ENCODE measurements at places on chromosomes 11 and 22.

DNA sequence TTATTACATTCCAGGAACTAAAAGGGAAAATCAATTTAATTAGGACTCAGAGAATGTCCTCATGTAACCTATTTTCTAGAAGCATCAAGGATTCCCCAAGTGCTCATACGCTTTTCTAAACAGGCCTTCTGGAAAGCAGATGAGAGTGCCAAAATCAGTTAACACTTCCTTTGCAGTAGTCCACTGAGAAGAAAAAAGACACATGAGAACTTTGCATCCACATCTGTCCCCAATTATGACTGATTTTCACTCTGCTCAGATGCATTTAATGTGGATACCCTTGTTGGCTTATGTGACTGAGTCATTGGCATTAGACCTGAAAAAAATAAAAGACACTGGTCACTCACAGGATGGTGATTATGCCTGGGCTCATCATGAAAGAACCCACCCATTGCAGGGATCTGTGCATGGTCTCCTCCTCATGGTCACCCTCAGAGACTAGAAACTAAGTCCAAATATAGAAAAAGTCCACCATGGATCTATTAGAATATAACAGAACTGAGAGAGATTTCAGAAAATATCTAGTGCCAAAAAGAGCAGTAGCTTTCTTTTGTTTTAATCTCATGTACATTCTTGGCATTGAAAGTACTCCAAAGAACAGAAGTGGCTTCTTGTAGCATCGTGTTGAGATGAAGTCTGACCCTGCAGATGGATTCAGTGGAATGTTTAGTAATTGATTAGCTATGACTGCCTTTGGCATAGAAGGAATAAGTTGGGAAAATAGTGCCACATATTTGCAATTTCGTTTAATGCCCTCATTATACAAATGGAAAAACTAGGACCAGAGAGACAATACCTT lies 48.8 kb upstream of the FIBIN start:
- no peak for DNase-seq

DNA sequence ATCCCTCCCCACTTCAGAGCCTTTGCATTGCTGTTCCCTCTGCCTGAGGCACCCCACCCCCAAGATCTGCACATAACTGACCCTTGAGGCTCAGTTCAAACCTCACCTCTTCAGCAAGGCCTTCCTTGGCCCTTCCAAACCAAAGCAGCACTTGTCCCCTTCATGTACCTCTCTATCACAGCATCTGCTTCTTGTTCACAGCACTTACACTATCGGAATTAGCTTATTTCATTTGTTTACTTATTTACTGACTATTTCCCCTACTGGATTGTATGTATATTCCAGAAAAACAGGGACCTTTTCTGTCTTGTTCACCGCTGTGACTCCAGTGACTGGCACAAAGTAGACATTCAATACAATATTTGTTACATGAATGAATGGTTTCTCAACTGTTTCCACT lies 38.0 kb downstream of the HORMAD2 start:
- DNase-seq: no peak

- DNase-seq: no peak
Observed at GRCh38 chr11:2690596-2691354, 9.0 kb downstream of the KCNQ1OT1 start.

GRCh38 chr11:76166314-76166713 lies 40.0 kb downstream of the WNT11 start:
- no peak for DNase-seq

GRCh38 chr11:10294290-10294953 lies 403 bp upstream of the SBF2 start:
- no peak for DNase-seq

GRCh38 chr22:50162391-50162956 lies 8.1 kb upstream of the PANX2 start:
- no peak for DNase-seq

DNA sequence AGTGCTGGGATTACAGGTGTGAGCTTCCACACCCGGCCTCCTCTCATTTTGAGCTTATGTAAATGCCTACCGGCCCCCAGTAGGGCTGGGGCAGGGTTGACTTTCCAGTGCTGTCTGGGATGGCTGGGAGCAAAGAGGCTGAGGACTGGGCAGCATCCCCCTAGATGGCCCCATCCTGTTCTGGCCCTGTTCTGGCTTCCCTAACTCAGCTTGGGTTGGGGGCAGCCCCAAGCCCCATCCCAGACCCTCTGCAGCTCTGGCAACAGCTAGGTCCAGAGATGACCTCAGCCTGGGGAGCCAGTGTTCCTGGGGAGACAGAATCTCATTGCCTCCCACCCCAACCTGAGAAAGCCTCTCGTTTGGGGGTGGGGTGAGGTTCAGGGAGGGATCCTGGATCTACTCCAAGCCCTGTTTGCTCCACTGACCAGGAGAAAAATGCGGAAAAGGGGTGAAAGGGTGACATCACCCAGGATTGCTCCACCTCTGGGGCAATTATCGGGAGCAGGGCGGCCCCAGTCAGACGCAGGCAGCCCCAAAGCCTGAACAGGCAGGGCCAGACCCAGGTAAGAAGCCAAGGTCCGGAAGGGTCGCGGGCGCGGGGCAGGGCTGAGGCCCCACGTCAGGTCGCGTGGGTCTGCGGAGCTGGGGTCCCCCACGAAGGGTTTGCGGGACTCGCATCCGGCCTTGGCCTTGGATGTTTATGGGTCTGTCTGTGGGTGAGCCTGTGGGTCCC lies at the start of gene PNPLA2:
Gene PNPLA2 (plus strand): TSS at position 519 of the 733 bp plus-strand sequence. CDS start 805 bp downstream, outside the sequence.
- DNase-seq: no peak
